ENCODE measurements at places on chromosomes 7 and 10.

DNA sequence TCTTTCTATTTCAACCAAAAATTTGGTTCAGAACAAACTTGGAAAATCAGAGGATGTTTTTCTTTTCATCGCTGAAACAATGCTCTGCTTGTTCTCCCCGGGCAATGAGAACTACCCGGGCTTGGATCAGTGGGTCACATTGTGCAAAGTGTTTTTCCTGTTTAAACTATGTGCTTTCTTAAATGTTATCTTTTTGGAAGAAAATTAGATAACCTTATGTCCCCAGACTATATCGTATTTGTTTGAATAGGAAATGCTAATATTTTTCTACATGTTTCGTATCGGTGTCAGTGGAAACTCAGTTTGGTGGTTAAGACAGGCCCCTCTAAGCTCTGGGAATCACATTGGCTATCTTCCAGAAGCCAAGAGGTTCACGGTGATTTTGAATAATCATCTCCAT, 319.5 kb upstream of the NFE2L3 start:
- DNase-seq: no peak

GRCh38 chr7:1572111-1572822, 2.4 kb upstream of the PSMG3 start:
- DNase-seq: no peak

- DNase-seq: no peak
These were observed 229.1 kb downstream of the ZMYND11 start for GRCh38 chr10:364267-364775.

GRCh38 chr10:63324495-63324854, 141.3 kb downstream of the JMJD1C start:
- DNase-seq: no peak

GRCh38 chr7:127582361-127582760, 3.0 kb downstream of the GCC1 start:
- no peak for DNase-seq

DNA sequence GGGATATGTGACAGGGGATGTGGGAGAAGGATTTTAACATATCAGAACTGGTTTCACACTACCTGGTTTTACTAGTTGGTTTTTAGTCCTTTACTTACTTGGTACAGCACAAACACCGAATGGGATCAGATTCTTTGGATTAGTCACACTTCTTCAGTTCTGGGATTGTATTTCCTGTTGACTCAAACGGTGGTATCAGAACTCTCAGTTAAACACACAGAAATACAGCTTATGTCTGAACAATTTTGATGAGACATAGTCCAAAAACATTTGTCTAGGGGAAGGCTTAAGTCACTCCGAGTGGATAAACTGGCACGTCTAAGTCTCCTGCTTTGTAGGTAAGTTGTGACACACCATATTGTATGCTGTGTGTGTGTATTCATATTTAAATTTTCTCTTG, 480.5 kb downstream of the PHTF2 start:
- DNase-seq: peak; percentile 87

DNA sequence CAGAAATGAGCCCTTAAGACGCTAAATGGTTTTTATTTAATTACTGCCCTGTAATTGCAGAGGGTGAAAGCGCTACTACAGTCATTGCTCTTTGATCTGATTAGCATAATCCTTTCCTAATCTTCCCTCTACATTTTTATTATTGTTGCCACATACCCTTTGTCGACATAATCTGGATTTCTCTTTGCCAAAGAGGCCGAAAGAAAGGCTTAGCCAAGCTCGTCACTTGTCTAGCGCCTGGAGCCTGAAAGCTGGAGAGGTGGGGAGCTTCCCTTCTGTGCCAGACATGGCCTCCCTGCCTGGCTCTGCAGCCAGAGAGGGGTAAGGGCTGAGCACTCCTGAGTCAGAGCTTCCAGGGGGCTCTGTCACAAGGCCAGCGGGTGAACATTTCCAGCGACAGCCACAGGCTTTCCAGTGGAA, 145.9 kb downstream of the PRKAG2 start:
- no peak for DNase-seq

DNA sequence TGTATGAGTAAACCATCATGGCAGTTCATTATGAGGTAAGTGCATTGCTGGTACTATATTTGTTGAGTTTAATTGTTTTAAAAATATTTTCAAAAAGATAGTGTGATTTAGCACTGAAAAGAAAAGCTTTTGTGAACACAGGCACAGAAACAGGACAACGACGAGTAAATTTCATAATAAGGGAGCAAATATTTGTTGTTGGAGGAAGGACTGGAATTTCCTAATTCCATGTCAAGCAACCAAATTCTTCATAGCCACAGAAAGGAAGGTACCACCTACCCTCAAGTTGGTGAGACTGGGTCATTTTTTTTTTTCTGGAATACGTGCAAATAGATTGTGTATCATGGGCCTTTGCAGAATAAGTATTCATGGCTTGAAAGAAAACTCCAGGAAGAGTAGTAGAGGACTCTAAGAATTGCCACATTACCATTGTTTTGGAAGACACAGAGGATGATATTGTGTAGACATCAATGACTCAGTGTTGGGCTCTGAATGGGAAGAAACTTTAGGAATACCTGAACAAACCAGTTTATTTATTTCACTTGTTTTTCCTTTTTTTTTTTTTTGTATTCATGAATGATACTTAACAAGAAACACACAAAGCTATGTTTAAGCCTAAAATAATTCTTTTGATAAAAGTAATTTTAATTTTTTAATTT, 7.8 kb downstream of the UBE2D4 start:
- peak; percentile 48 for DNase-seq

GRCh38 chr10:129761197-129761972, 202.7 kb downstream of the EBF3 start:
- no peak for DNase-seq

- DNase-seq: peak; percentile 62
These were observed 33.0 kb downstream of the MAGI2 start for GRCh38 chr7:79420464-79420863.

DNA sequence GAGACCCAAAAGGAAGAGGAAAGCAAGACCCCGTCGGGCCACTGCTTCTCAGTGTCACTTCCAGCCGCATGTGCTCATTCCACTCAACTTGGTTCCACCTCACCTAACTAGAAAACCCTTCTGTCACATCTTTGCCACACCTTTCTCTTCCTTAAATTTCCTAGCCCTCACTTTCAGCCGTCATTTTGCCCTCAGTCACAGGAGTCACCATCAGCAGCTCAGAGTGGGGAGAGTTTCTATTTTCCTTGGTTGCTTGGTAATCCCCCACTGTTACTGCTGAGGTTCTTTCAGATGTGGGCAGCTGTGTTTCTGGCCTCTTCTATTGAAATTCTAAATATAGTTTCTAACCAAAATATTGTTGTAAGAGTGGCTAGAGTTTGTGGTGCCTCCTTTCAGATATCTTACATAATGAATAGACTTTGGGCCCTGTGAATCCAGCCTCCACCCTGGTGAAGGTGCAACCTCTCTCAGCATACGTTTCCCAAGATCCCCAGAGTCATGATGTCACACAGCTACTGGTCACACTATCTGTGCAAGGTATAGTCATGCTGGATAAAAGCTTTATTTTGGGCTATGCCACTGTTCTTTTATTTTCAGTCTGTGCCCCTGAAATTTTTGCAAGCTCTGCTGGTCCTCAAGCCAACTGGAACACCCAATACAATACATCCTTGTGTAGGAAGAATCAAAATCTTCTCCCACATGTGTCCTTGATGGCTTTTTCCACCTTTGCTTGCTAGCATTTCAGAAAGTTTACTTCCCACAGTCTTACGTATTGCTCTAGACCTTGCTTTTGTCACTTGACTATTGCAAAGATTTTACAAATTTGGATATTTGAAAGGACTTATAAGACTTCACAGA, 9.2 kb downstream of the AGBL3 start:
- no peak for DNase-seq

DNA sequence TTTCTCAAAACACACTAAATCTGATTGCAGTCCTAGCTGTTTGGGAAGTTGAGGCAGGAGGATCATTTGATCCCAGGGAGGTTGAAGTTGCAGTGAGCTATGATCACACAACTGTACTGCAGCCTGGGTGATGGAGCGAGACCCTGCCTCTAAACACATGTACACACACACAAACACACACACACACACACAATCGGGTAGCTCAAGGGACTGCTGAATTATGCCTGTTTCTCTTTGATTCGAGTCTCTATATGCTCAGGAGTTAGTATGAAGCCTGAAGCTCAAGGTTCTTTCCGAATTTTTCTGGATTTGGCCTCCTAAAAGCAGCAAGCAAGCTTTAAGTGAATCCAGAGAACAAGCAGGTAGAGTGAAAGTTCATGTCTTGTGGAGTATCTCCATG, 22.5 kb downstream of the PRTFDC1 start:
- no peak for DNase-seq

GRCh38 chr7:78695826-78696225, 757.6 kb downstream of the MAGI2 start:
- no peak for DNase-seq

GRCh38 chr7:124187962-124188361, 155.1 kb upstream of the TMEM229A start:
- no peak for DNase-seq

- DNase-seq: no peak
These were observed 151.2 kb downstream of the MPP7 start for GRCh38 chr10:28151636-28152035.

- no peak for DNase-seq
These were observed 22.3 kb downstream of the PDGFA start for GRCh38 chr7:497346-497745.

- DNase-seq: no peak
These were observed 79.0 kb downstream of the HIPK2 start for GRCh38 chr7:139698844-139699243.

GRCh38 chr7:143303733-143304132, 12.2 kb upstream of the CLCN1 start:
- peak; percentile 65 for DNase-seq

- DNase-seq: no peak
These were observed 29.8 kb downstream of the ZMIZ1 start for GRCh38 chr10:79098596-79099015.

GRCh38 chr10:24331457-24331856, 122.5 kb downstream of the KIAA1217 start:
- DNase-seq: peak; percentile 86

- peak; percentile 43 for DNase-seq
These were observed 33.6 kb downstream of the DNMBP start for GRCh38 chr10:99975942-99976809.

DNA sequence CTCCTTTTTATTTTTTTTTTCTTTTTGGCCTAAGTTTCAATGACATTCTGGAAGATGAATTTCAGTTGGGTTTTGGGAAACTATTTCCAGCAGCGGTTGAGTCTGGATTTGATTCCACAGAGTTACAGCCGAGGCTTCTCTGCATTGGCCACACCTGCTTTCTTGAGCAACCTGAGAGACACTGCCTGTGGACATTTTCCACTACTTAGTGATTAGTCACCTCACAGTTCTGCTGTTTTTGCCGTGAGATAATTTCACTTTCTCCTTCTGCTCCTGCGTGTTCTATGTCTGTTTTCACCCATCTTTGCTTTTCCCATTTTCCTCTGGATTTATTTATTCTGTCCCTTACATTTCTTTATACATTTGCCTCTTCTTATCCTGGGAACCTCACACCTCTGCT, 243.0 kb downstream of the BICC1 start:
- DNase-seq: peak; percentile 88

DNA sequence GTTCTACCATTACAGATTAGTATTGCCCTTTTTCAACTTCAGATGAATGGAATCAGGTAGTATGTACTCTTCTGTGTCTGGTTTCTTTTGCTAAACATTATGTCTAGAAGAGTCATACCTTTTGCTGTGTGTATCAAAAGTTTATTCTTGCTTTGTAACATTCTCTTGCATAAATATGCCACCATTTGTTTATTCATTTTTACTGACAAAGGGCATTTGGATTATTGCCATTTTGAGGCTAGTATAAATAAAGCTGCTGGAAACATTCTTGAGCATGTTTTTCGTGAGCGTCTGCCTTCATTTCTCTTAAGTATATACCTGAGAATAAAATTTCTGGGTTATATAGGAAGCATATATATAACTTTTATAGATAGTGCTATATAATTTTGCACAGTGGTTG, 121.7 kb upstream of the CSTF2T start:
- no peak for DNase-seq

- no peak for DNase-seq
These were observed 7.5 kb downstream of the BRAF start for GRCh38 chr7:140917258-140917657.

DNA sequence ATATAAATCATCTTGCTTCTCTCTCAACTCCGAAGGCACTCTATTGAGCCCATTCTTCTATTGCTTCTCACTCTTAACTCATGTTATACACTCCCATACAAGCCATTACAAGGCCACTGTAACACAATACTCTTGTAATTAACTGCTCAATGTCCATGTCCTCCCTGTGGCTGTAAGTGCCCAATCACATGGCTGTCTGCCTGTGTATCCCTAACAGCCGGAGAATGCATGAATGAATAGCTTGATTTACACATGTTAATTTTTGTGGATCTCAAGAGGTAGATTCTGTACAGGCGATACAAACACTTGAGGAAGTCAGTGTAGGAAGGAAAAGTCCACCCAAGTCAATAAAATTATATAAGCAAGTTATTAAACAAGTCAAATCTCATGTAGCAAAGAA, 215.6 kb downstream of the DOCK4 start:
- DNase-seq: no peak

DNA sequence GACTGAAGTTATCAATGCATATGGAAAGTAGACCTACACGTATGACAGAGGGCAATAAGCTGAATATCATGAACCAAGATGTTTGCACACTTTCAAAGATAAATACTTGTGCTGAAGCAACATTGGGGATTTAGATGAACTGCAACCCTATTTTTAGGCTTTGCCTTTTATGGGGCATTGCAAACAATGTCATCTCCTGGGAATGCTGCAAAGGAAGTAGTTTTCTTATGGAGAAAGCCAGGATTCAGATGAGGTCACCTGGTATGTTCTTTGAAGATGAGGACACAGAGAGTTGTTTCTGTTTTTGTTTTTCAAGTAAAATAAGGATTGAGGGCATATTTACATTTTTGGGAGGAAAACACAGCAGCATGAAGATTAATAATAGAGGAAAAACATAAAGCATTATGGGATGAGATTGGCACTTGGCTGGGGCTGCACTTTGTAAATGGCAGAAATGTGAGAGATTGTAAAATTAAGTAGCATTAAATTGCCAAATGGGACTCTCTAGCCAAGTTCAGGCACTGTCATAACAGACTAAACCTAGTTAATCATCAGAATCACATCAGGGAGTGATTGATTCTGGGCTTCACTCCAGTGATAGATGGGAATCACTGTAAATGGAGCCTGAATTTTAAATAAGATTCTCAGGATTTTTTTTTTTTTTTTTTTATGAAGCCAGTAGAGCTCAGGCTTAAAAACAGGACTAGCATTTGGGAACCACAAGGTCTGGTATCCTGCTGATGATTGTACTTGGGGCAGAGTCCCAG, 63.1 kb downstream of the MALRD1 start:
- no peak for DNase-seq

- no peak for DNase-seq
These were observed 38.3 kb upstream of the DLG5 start for GRCh38 chr10:77964811-77965210.

Measured in epithelial cell of esophagus (primary cell).